ENCODE measurements at places on chromosomes 5 and 9.
A peak's percentile ranks its signal among the peaks of the same experiment; 100 is the strongest.

DNA sequence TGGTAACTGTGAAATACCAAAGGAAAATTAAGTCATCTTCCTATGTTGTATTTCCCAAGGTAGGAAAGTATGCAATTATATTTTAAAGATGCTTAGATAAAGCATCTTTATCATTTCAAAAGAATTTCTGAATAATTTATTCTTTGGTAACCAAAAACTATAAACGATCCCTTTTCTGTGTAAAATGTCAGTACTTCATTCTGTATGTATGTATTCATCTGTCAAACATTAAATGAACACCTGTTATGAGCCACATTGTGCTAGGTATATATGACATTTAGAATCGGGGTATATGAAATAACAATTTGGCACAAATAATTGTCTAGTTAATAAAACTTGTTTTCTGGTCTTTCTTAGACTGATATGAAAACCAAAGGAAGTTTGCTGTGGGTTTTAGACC is 89.4 kb upstream of the DHFR start:
- DNase-seq: no peak

GRCh38 chr9:124882231-124882630 is 20.3 kb downstream of the ARPC5L start:
- DNase-seq: no peak

- DNase-seq: no peak
Observed at GRCh38 chr5:26026044-26026443, 1012.3 kb downstream of the CDH9 start.

DNA sequence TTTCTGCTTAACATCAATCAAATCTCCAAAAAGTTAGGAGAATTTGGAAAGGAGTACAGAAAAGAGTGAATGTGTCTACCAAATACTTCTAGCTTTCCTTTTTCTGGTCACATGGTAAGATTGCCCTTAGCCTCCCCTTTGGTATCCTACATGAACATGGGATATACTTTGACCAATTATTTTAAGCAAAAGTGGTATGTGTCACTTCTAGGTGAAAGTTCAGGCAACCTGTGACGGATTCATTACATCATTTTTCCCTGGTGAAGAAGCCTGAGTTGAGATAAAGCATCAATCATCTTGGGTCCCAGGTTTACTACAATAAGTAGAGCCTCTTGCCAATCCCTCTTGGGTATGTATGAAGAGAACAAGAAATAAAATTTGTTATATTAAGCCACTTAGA is 419.2 kb downstream of the PDE4D start:
- no peak for DNase-seq

GRCh38 chr5:145463634-145464033 is 371.5 kb downstream of the PRELID2 start:
- no peak for DNase-seq

DNA sequence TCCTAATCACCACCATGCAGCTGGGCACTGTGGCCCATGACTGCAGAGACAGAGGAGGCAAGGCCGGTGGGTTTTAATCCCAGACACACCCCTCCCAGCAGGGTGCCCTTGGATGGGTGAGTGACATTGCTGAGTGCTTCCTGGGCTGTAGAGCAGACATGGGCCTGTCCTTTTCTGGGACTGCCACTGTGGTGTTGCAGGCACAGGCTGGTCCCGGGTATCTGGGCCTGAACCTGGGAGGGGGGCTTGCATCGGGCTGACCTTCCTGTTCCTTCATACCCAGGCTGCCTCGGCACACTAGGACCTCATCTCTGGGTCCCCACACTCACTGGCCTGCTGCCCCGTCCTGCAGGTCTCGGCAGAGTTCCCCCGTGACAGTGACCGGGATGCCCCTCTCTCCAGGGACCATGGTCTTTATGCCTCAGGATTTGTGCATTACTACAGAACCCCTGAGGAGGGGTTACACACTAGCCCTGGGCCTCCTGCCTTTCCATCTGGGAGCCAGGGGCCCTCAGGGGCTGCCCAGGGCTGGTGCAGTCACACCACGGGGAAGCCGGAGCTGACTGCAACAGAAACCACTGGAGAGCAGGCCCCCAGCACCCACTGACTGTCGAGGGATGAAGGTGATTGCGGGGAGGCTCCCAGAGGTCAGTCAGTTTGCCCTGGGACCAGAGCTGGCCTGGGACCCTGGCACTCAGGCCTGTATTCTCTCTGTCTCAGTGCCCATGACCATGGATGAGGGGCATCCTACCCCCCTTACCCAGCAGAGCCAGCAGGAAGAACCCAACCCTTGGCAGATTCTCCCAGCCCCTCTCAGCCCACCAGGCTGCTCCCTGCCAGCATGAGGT is 8.9 kb upstream of the SLC25A48 start:
- no peak for DNase-seq

DNA sequence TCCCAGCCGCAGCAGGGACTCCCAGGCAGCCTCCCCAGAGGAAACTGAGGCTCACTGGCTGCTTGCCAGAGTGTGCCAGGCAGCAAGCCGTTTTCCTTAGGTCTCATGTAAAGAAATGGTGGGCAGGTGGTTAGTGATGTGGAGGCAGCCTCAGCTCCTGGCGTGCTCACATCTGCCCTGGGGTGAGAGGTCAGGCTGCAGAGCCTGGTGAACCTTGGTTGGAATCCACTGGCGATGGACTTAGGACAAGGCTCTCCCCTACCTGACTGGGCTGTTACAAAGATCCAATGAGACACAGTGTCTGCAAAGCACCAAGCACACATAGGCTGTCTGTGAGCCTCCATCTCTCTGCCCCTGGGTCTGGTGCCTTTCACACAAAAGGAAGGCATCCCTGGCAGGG is 30.9 kb downstream of the LHX6 start:
- DNase-seq: no peak

GRCh38 chr5:74063821-74064220 is 437.8 kb downstream of the ARHGEF28 start:
- DNase-seq: no peak

GRCh38 chr9:136401173-136401922 is 1.4 kb upstream of the SNAPC4 start:
- no peak for DNase-seq

DNA sequence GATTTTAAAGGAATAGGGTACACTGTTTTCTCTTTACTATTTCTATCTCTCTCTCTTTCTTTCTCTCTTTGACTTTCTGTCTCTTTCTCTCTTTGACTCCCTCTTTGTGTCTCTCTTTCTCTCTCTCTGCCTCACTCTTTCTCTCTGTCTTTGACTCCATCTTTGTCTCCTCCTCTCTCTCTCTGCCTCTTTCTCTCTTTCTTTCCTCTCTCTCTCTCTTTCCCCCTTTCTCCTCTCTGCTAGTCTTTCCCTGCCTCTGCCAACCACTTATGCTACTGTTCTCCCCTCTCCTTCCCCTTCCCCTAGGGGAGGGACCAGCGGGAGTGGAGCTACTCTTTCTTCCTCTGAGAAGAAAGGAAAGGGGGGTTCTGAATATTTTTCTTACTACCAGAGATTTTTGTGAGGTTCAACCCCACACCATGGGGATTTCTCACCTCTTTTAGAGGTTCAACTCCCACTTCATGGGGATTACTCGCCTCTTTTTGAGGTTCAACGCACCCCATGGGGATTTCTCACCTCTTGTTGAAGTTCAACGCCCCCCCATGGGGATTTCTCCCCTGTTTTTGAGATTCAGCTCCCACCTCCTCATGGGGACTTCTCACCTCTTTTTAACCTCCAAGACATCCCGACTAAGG is 309.9 kb downstream of the NR3C1 start:
- DNase-seq: no peak

DNA sequence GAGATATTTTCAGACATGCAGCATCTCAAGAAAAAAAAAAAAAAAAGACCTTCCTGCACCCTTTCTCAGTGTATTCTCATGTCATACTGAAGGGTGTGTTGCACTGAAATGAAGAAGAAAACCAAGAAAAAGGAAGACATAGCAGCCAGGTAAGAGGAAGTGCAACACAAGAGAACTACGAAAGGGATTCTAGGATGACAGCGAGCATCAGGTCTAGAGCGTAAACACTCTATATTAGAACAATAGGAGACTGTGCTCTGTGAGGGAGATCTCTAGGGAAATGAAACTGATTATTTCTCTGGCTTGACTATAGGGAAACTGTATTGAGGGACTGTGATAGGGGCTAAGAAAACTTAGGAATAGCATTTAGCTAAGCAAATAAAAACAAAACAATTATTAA is 30.0 kb downstream of the BTF3 start:
- DNase-seq: no peak

GRCh38 chr9:93603011-93603410 is 26.6 kb downstream of the PHF2 start:
- DNase-seq: no peak

DNA sequence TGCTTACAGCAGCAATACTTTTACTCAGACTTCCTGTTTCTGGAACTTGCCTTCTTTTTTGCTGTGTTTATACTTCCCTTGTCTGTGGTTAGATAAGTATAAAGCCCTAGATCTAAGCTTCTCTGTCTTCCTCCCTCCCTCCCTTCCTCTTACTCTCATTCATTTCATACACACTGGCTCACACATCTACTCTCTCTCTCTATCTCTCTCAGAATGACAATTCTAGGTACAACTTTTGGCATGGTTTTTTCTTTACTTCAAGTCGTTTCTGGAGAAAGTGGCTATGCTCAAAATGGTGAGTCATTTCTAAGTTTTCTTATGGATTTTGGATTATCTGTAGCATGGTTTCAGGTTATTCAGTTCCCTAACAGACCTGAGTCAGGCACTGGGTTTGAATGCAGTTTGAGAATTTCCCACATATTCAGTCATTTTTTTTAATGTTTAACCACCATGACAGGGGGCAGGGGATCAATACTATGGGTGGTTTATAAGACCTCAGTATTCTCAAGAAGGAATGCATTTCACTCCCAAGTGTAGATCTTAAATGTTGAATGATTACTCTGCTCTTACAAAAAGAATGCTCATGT is at the start of gene IL7R:
IL7R (plus strand) TSS at position 127 of the 587 bp plus-strand sequence; CDS start at position 214, 87 bp downstream.
- DNase-seq: no peak

GRCh38 chr9:89528540-89528939 is 30.6 kb upstream of the SEMA4D start:
- DNase-seq: no peak

DNA sequence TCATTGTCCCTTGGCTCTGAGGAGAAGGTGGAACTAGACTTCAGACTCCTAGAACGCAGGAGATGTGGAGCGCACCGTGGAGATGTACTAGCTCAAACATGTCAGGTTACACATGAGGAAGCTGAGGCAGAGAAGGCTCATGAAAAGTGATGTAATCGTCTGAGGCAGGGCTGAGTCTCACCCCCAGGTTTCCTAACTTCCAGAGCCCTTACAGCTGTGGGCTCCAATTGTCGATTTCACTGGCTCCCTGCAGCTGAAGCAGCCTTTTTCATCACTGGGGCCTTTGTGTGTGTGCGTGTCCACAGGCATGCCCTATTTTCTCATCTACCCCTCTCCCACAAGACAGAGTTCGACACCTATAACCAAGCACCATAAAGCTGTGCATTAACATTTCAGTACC is 370.6 kb downstream of the NTRK2 start:
- no peak for DNase-seq

GRCh38 chr5:77852514-77853352 is 76.6 kb upstream of the TBCA start:
- no peak for DNase-seq

DNA sequence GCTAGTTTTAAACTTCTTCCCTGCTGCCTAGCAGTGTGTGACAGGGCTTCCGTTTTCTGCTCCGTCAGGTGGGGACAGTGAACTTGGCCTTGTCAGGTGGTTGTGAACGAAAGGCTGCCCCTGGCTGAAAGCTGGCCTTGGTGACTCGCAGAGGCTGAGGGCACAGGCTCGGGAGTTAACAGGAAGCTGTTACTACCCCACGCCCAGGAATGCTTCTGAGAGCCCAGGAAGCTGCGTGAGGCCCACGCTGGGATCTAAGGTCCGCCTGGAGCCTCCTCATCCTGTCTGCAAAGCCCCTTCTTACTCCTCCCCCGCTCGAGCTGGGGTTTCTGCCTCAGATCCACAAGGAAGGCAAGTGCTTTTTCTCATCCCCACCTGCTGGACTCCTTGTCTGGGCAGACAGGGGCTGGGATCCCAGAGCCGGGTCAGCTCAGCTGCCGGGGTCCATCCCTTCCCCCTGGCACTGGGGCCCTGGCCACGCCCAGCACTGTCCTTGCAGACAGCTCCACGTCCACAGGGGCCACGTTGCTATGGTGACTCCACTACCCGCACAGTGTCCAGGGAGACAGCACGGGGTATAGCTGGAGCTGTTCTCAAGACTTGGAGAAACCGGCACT is 124.7 kb upstream of the TBC1D2 start:
- DNase-seq: no peak

GRCh38 chr5:157862183-157862851 is 3.4 kb upstream of the CLINT1 start:
- no peak for DNase-seq

DNA sequence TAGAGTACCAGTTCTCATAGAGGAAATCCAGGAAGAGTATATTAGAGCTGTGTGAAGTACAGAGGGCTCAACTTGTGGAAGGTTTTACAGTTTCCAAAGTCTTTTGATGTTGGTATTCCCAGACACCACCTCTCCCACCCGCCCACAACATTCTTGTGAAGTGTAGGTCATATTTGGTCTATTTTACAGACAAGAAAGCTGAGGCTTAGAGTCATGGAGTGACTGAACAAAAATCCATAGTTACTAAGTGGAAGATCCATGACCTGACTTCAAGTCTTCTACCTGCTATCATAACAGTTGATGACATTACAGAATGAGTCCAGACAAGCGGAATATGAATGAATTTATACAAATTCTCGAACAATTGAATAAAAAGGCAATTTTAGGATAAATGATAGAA is 187.1 kb upstream of the RPS23 start:
- no peak for DNase-seq

DNA sequence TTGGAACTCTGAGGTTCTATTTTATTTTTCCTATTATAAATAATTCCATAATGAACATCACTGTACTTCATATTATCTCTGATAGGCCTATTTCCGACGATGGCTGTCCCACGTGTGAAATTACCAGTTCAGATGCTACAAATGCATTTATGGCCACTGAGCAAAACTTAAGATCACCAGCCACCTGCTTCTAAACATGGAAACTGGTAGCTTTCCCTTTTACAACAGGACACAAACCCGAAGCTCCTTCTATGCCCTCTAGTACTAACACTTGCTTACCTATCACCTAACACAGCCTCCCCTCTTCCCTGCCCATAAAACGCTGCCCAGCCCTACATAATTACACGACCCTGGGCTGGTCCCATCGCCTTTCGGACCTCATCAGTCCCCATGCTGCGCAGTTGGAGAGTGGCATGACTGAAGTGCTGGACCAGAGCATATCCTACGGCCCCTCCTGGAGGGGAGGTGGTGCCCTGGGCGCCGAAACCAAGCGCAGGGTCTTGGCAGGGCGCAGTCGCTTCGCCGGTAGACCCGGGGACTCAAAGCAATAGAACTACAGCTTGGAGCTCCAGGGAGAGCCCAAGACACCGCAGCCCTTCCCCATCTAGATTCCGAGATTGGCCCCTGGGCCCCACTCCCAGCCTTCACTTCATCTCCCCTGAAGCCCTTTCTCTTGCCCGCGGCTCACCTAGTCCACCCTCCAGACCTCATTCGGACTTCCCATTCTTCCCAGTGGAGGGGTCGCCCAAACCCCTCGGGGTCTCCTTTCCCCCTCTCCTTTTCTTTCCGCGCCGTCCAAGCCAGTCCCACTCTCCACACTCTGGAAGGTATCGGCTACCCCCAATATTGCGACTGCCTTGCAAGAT is 1.0 kb upstream of the SAP30L start:
- peak; percentile 2 for DNase-seq

- no peak for DNase-seq
Observed at GRCh38 chr5:53069626-53070025, 39.9 kb downstream of the MOCS2 start.
